Progenitor cell of endocrine pancreas (in vitro differentiated cells): ENCODE measurements at places on chromosomes 12 and 14.

- DNase-seq = no peak
Measured at GRCh38 chr12:13169272-13169671, 27.3 kb upstream of the EMP1 start.

GRCh38 chr12:109770104-109770860, 56.7 kb downstream of the FAM222A start:
- no peak for DNase-seq

- no peak for DNase-seq
Measured at GRCh38 chr12:69844836-69845235, 19.8 kb downstream of the MYRFL start.

DNA sequence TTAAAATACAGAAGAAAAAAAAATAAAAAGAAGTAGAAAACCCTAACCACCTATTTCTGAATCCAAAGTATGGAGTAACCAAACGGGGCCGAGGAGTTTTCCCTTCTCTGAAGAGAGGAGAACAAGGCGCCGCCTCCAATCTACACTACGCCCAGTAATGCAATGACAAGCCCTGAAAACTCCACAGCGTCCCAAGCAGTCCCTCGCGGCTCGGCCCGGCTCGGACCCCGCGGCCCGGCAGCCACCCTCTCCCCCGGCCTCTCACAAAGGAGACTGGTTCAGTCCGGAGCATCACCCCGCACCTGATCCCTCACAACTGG, 371 bp downstream of the CHD8 start:
- no peak for DNase-seq

- no peak for DNase-seq
Measured at GRCh38 chr14:63267171-63267570, 51.6 kb downstream of the GPHB5 start.

GRCh38 chr12:2806700-2807099, 5.8 kb upstream of the ITFG2 start:
- DNase-seq = no peak

DNA sequence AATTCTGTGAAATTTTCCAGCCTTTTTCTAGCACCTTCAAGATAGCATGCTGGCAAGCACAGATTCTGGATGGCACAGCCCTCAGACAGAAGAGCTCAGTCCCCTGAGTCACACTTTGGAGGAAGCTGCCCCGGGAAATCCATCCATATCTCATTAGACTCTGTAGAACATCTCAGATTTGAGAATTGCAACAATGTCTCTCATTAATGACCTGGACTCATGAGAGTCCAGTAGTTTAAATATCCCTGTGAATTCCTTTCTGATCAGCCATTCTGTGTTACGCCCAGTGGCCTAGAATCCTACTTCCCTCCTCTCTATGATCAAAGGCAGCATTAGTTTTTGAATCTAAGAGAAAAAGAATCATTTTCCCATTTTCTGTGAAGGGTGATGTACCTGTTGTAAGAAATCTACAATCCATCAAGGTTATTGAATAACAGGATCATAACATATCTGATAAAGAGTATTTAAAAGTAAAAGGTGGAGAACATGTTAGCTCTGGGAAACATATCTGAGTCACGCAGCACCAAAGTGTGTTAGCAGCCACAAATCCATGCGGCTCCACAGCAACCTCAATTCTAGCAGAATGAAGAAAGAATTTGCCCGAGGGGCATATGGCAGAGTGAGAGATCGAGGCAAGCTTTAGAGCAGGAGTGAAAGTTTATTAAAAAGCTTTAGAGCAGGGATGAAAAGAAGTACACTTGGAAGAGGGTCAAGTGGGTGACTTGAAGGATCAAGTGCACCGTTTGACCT, 855.6 kb upstream of the TMEM132C start:
- DNase-seq = no peak

- no peak for DNase-seq
Measured at GRCh38 chr12:117033382-117034221, 65.6 kb downstream of the TESC start.

DNA sequence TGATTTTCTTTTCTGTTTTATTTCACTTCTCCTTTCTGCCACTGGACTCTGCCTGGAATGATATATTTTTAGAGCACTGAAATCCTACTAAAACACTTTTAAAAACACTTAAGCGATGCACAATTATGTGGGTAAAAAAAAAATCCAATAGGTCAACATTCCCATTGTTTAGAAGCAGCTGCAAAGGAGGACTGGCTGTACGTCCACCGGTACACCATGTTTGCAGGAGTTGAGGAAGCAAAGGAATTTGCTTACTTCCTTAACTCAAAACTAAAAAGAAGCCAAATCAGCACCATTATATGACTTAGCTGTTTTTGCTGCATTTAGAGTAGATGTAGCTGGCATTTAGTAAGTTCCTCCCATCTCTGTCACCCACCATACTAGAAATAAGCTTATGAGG, 186.8 kb upstream of the TMTC1 start:
- no peak for DNase-seq

DNA sequence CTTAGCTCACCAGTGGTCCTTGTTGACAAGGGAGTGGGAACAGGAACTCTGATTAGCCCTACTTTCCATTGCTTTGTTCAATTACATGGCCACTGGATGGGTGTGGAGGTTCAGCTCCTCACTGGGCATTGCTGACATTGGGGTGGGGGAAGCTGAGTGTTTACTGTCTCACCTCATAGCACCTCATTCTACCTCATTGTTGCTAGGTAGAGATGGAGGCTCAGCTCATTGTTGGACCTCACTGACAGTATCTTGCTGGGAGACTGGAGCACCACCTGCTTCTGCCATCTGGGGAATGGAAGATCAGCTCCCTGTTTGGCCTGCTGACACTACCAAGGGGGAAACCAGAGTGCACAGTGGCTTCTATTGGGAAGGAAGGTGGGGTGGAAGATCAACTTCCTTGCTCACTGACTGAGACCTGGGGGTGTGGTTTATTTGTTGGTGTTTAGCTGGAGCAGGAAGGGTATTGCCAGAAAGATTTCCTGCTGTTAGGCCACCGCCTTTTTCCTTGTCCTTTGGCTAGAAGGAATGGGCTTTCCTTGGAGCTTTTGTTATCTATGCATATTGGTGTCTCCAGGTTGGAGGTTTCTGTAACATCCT, 1.3 kb upstream of the OR4E2 start:
- DNase-seq = no peak

- no peak for DNase-seq
Measured at GRCh38 chr14:73663548-73664212, 18.9 kb downstream of the DNAL1 start.
